Activated T-cell treated with anti-CD3 and anti-CD28 coated beads, Interleukin-2, amount 50 U/mL, for 48 hours (primary cell): ENCODE measurements at places on chromosomes 12 and 14.

DNA sequence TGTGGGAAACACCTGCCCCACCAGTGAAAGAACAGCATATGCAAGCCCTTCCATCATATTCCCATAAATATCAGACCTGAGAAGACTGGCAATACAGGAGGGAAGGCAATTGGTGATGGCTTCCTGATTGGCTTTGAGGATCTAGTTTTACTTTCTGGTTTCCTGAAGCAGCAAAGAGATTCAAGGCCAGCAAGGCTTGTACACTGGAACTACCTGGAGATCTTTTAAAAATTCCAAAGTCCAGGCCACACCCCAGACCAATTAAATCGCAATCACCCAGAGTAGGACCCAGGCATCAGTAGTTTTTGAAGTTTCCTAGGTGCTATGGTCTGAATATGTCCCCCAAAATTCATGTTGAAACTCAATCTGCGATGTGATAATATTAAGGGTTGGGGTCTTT lies 2.9 kb upstream of the TEP1 start:
- DNase-seq, result no peak

DNA sequence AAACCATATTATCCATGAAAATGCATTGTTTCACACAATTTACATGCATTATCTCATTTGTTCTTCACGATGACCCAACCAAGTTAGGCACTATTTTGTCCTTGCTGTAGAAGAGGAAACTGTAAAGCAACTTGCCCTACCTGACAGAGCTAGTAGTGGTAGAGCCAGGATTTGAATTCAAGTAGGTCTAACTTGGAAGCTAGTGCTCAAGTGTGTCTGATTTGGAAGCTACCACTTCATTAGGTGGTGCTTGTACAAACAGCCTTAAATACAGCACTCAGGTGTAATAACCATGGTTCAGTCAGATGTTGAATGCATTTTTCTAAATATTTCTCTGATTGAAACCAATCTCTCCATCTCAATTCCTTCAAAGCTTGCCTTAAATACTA lies 123.6 kb downstream of the PAWR start:
- no peak for DNase-seq

DNA sequence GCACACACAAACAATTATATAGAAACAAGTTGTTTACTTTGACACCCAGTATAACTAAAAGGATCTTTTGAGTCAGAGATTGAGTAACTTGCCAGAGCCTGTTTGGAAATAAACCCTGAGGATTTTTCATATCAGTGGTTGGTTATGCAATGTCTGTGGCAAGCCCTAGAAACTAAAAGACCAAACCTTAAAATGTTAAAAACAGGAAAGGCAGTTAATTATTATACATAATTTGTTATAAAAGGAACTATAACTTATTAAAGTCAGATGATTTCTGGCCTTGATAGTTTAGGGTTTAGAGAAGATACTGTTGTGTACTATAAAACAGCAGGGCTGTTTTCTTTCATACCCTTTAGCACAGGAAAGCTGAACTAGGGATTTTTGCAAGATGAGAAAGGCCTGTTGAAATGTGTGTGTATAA lies 44.1 kb downstream of the PSEN1 start:
- DNase-seq, result no peak

GRCh38 chr12:25866586-25867378 lies 91.7 kb upstream of the RASSF8 start:
- no peak for DNase-seq

GRCh38 chr12:121441555-121441954 lies 41.6 kb downstream of the RNF34 start:
- DNase-seq, result no peak

DNA sequence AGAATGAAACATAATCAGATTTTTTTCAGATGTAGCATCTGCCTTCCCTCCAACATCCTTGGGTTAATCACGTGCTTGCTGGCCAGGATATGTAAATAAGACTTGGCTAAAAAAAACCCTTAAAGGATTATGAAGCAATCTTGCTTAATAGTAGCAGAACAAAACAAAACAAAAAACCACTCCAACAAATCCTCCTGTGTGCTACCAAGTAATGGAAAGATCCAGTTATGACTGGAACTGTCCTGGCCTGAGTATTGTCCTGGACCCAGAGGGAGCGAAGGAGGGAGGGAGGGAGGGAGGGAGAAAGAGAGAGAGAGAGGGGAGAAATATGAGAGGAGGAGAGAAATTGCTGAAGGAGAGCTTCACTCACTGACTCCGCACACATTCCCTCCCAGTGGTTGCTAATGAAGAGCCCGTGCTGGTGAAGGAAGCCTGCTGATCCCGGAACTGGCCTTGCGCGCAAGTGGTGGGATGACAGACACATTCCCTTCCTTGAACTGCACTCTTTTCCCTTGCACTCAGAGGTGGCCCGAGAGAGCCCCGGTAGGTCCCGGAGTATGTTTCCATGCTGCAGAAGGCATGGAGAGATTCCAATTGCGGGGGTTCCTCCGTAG lies 57.2 kb downstream of the HMGA2 start:
- no peak for DNase-seq

- no peak for DNase-seq
These were observed 326.7 kb downstream of the ATP23 start for GRCh38 chr12:58268069-58268468.

DNA sequence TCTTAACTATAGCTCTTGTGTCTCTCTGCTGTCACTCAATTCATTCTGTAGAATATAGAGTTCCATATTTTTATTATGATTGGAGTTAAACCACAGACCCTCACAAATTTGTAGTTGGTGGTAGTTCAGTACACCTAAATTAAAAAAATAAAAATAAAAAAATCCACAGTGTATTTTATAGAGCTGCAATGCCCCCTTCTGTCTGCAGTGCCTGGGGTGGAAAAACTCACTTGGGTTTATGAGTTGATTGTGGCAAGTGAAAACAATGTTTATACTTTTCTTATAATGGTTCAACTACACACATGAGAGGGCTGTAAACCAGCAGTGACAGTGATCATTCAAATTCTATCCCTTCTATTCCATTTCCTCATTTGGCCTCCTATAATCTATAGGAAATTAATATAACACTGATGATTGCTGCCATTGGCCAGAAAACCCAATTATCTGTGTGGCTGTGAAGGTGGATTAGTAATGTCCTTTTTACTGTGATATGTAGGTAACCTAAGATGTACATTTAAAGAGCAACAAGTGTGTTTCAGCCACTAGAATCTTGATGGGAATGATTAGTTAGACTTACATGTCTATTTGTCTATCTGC lies 166.9 kb upstream of the LRIG3 start:
- DNase-seq, result no peak

DNA sequence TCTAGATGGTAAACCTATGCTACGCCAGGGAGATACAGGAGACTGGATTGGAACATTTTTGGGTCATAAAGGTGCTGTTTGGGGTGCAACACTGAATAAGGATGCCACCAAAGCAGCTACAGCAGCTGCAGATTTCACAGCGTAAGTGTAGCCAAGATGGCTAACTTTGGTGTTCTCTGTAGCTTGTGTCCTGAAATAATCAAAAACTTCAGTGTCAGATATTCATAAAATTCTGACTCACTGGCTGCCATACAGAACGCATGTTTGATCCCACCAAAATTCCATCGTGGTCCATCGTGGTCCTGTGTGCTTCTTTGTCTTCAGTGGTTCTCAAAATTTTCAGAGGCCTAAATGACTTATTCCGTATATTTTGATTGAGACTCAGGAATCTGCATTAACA lies 1.3 kb downstream of the STRAP start:
- no peak for DNase-seq

DNA sequence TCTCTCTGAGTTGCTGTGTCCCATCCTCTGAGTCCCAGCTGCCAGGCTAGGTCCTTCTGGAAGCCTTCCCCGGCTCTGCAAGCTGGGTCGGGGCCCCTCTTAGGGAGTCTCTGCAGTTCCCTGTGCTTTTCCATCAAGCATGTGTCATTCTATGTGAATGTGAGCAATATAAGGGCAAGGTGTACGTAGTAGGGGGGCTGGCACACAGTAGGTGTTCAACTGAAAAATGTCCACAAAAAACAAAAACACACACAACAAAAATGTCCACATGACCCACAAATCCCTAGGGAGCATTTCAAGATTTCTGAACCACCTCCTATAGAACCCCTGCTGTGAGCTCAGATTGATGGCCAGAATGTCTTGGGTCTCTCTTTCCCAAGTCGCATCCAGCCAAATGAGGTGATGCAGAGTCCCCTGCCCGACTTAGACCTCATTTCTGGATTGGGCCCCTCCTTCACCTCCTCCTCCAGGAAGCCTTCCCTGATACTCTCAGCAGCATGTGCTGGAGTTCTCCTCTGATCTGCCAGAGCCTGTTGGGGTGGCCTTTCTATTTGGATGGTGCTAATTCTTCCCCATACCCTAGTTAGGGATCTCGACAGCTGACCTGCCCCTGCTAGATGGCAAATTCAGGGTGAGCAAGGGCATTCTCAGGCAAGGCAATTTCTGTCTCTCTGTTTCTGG lies 196.1 kb upstream of the LHX5 start:
- DNase-seq, result no peak

DNA sequence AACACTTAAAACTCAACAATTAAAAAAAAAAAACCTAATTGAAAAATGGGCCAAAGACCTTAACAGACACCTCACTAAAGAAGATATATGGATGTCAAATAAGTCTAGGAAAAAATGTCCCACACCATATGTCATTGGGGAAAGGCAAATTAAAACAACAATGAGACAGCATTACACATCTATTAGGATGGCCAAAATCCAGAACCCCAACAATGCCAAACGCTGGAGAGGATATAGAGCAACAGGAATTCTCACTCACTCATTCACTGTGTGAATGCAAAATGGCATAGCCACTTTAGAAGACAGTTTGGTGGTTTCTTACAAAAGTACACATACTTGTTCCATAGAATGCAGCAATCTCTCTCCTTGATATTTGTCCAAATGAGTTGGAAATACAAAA lies 173.7 kb downstream of the SLC25A21 start:
- no peak for DNase-seq

- peak; percentile 69 for DNase-seq
These were observed 31.1 kb downstream of the PITPNM2 start for GRCh38 chr12:123119808-123120207.

DNA sequence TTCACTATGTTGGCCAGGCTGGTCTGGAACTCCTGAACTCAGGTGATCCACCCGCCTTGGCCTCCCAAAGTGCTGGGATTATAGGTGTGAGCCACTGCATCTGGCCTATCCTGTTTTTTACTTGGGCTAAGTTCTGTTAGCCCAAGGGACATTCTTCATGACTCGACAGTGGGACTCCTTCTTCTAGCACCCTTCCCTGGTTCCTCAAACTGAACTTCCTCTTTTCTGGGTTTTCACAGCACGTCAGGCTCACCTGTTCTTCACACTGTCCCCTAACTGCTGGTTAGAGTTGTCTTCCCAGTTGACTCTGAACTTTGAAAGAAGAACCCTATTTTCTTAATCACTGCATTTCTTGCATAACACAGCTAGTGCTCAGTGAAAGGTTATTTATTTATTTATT lies 22.5 kb downstream of the CABP1 start:
- no peak for DNase-seq

- no peak for DNase-seq
These were observed 2.6 kb upstream of the POC1B start for GRCh38 chr12:89528434-89528833.

GRCh38 chr12:2631653-2632350 lies 163.0 kb upstream of the FKBP4 start:
- no peak for DNase-seq

DNA sequence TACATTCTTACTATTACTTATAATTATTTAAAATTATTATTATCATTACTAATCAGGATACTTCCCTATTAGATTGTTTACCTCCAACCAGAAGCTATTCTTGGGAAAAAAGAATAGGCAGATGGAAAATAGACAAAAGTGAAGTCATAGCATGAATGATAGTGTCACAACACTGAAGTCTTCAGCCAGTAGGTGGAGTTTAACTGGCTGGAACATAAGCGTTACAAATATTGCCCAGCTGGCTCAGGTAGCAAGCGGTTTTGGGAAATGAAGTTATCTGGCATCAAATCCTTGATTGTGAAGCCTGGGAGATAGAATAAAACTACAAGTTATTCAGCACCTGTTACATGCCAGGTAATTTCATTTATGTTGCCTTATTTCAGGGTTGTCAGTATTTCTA lies 762.9 kb downstream of the C12orf50 start:
- DNase-seq, result no peak

GRCh38 chr12:52587563-52587962 lies 13.7 kb downstream of the KRT72 start:
- no peak for DNase-seq

- DNase-seq, result no peak
These were observed 103.5 kb downstream of the FOXG1 start for GRCh38 chr14:28870033-28870564.

DNA sequence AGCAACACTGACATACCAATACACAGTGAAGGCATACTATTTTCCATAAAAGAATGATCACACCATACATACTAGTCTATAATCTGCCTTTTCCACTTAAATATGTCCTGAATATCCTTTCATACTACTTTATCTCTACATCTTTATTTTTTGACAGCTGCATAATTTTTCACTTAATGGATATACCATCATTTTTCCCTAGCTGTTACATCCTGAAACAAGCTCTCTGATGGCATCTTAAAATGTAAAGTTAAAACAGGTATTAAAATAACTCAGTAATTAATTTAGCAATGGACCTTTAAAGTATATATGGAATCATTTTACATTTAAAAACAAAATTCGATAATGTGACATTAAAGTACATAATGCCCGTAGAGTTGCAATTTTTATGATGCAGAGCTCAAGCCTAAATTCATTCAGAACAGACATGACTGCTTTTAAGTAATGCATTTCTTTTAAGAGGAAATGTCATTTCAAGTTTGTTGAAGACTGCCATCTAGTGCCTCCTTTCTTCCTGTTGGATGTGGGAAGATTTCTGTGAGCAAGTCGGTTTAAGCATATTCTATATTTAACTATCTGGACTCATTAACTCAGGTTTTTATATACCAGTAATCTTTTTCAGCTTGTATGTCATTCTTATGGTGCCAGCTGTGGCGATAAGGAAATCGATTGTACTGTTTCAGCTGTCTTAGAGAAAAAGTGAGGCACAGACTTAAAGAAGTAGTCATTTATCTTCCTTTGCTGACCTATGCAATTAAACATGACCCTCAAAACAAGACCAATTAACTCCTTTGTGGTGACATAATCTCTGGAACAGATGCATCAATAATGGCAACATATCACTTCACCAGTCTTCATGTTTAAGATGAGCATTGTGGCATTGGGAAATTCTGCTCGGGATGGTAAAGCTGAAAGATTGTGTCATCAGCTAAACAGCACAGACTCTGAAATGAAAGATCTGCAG lies 20.3 kb downstream of the PRICKLE1 start:
- no peak for DNase-seq

DNA sequence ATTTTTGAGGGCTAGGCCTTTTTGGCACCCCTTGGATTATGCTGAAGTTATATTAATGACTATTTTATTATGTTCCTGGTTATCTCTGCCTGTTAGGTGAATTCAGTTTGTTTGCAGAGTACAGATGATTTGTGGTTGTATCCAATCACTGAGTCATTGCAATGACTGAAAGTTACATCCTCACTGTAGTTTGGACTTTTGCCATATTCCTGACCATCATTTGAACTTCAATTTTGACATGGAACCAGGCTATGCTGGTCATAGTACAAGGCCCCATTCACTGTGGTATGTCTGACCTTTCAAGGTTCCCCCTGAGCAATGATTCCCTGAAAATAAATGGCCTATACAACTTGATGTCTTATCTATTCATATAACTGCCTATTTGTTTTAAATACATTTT lies 621.0 kb downstream of the CCER1 start:
- DNase-seq, result no peak

GRCh38 chr12:128513831-128514230 lies 246.9 kb downstream of the TMEM132C start:
- no peak for DNase-seq
